ENCODE measurements at places on chromosomes 2 and 18.

- no peak for DNase-seq
These were observed 45.9 kb downstream of the HS1BP3 start for GRCh38 chr2:20604951-20605381.

- no peak for DNase-seq
These were observed 226.7 kb downstream of the ARHGAP15 start for GRCh38 chr2:143355870-143356269.

DNA sequence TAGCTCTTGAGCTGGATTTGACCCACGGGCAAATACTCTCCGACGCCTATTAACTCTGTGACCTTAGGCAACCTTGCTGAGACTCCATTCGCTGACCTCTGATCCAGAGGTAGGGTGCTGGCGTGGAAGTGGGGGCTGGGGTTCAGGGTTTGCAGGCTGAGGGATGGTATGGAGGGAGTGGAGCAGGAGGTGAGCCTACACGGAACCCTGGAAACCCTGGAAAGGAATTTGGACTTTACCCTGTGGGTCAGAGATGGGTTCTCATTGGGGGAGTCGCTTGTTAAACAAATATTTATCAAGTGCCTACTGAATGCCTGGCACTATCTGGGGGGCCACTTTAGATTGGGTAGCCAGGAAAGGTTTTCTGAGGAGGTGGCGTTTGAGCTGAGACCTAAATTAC, 58.2 kb upstream of the FZD7 start:
- DNase-seq = no peak

DNA sequence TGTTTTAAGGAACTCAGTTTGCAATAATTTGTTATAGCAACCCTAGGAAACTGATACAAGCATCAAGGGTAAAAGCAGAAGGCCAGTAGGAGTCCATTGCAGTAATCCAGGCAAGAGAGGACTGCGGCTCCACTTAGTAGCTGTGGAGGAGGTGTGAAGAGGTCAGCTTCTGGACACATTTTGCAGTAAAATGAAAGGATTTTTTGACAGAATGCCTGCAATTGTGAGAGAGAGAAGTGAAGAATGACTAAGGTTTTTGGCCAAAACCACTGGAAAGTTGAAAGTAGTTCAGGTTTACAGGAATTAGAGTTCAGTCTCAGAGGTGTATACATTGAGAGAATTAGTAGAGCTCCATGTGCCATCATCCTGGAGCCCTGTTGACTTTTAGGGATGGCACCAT, 129.5 kb downstream of the RHBDD1 start:
- no peak for DNase-seq

GRCh38 chr18:79552140-79552631, 127.4 kb upstream of the CTDP1 start:
- DNase-seq = no peak

- DNase-seq = no peak
These were observed 9.9 kb downstream of the NABP1 start for GRCh38 chr2:191687867-191688266.

- DNase-seq = no peak
These were observed 186.2 kb upstream of the REG3G start for GRCh38 chr2:78839259-78839658.

DNA sequence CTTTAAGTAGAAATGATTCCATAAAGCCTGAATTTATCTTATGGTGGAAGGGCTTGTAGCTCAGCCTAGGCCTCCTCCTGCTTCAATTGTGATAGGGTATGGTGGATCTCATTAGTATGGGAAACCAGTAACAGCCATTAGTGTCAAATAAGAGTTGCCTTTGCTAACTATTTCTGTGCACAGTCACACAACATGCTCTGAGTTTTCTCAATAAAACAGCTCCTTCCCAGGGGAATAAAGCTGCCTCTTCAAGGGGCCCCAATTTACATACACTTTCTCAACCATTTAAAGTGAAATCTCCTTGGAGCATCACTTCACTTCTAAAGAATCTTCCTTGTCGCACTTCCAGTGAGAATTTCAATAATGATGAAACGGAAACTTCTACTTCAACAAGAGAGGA, 53.4 kb downstream of the KLF7 start:
- no peak for DNase-seq

- no peak for DNase-seq
These were observed 4.7 kb upstream of the ADNP2 start for GRCh38 chr18:80104364-80104779.

DNA sequence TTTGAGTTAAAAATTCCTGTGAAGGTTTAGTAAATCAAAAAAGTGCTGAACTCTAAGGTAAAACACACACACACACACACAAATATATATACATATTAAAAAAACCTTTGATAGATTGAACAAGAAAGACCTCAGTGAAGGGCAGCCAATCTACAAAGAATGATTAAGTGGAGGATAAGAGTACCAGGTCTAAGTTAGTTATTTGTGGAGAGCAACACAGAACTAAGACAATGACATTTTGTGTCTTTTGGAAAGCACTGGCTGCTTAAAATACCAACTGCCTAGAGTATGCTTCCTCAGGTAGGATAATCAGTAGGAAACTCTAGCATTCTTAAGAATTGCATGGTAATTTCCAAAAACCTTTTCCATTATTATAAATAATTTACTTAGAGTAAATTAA, 481.4 kb upstream of the SYT4 start:
- DNase-seq = no peak

DNA sequence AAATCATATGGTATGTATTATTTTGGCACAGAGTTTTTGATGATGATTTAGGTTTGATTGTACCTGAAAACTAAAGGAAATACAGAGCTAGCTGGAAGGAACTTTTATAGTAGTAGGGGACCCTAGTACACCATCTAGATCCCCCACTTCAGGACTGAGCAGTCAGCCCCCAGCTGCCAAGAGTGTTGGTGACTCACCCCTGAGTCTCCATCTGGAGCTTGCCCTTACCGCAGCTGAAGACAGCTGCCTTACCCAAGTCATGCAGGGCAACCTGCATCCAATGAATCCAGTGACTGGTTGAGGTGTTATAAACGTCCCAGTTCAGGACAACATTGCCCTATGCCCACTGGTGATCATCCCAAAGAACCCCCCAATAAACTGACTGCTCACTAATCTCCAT, 15.3 kb downstream of the PMS1 start:
- no peak for DNase-seq

DNA sequence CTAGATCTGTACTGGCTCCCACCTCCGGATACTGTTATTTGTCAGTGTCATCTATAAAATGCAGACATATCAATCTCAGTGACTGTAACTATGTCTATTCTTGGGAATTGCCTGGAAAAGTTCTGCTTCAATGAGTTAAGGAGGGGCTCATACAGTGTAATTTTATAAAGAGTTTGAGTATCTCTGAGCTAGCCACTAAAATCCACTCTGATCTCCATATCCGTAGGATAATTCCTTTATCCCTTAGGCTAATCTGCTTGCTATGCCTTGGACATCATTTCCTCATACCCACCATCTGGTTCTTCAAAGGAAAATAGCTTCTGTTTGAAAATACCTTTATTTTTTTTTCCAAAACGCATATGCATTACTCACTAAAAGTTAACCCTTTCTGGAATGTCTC, 863.2 kb downstream of the SUCLG1 start:
- no peak for DNase-seq

GRCh38 chr2:82795446-82795845, 1663.6 kb downstream of the SUCLG1 start:
- DNase-seq = no peak

DNA sequence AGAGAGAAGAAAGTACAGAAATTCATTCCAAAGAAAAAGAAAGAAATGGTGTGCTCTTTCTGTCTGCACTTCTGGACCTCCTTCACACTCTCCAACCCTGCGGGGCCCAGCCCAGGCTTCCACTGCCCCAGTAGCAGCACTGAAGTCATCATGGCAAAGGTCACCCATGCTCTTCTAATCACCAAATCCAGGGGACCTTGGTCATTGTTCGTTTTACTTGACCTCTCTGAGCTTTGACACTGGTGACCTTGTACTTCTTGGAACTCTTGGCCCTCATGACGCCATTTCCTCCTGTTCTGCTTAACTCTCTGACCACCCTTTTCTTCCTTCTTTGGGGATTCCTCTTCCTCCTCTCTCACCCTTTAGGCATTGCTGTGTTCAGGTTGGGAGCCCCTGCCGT, 105.6 kb downstream of the SMAD7 start:
- no peak for DNase-seq

DNA sequence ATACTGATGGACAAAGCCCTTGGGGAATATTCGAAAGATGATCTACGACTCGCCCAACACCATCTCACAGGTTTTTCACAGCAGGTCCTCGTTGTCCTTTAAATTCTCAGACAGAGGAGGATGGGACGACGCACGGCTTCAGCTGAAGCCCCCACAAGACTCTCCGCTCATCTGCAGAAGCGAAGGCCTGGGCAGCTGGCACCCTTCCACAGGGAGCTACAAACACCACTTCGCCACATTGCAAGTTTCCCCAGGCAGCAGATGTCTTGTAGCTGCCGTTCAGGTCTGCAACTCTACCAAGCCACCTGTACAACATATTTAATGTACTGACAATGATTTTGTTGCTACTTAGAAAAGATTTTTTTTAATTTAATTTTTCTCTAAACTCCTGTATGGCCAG, 642.9 kb downstream of the ZEB2 start:
- DNase-seq = no peak

GRCh38 chr2:208413931-208414330, 7.3 kb downstream of the PTH2R start:
- no peak for DNase-seq

DNA sequence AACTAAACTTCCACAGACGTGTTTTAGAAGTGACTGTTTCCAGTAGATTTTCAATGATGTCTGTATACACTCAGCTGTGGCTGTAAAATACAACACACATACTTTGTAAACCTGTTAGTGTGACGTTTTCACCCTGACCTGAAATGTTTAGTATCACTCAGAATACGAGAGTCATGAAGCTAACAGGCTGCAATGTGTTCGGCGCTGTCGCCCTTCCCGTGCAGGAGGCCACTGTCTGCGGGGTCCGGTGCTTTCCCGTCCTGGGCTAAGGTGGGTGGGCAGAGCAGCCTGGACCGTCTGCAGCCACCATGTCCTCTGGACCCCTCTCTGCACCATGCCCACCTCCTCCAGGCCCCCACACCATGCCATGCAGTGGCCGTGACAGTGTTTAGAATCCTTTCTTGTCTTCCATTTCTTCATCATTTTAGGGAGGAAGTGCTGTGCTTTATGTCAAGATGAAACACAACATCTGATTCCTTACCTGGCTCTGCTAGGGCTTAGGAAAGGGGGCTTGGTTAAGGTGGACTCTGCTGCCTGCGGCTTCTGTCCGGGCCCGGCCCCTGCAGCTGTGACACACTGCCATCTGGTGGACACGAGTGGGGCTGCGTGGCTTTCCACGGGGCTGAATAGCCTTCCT, 53.8 kb upstream of the RBM44 start:
- peak; percentile 42 for DNase-seq

GRCh38 chr18:31576670-31577069, 15.0 kb upstream of the TTR start:
- no peak for DNase-seq

DNA sequence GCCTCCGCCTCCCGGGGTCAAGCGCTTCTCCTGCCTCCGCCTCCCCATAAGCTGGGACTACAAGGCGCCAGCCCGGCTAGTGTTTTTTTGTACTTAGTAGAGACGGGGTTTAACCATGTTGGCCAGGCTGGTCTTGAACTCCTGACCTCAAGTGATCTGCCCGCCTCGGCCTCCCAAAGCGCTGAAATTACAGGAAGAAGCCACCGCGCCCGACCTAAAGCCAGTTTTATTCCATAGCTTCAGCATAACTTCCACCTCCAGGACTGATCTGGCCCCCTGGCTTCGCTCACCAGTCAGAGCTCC, 783 bp upstream of the TXNL4A start:
- no peak for DNase-seq

GRCh38 chr2:241873803-241874110, 4.2 kb downstream of the RTP5 start:
- no peak for DNase-seq

DNA sequence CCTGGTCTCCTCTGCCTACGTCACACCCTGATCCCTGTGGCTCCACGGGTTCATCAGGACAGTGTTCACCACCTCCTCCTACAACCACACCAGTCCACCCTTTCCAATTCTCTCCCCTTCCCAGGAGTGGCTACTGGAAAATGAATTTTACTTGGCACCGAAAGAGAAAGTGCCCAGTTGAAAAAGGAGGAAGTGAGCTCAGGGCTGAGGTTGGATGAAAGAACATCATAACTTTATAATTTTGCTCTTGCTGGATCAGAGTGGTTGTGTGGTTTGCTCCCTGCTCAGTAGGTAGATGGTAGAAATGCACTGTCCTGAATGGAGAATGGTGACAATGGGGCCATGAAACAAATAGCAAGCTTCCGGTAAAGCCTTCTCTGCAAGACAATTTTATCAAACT, 140.3 kb upstream of the DDX18 start:
- DNase-seq = no peak

GRCh38 chr2:2294183-2294690, 36.8 kb downstream of the MYT1L start:
- DNase-seq = no peak
